ENCODE measurements at places on chromosomes 3 and 15. TPM values are rescaled to one million over a fixed set of nuclear protein-coding genes. Genes with fewer than 3 reads are reported as not detected.

GRCh38 chr3:171944118-171945016 is 95.0 kb upstream of the FNDC3B start:
- DNase-seq: no peak

- DNase-seq: no peak
These were observed 121.7 kb upstream of the GOLGA6L4 start for GRCh38 chr15:84113919-84114318.

DNA sequence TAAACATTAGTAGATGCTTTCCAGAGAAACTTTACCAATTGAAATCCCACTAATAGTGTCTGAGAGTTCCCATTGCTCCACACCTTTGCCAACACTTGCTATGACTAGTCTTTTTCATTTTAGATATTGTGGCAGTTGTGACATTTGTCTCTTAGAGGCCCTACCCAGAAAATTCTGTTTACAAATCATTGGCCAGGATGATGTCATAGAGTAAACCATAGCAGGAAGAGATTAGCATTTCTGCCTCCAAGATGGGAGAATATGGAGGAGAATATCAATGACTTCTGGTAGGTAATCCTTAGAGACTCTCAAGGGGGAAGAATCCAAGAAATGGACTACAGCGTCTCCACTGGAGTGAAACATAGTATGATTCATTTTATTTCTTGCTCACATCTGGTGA is 291.0 kb upstream of the CNTN3 start:
- DNase-seq: no peak

- no peak for DNase-seq
These were observed 142.7 kb upstream of the TMCO5A start for GRCh38 chr15:37791693-37792092.

- DNase-seq: no peak
These were observed 54.4 kb upstream of the LRRN1 start for GRCh38 chr3:3744826-3745225.

DNA sequence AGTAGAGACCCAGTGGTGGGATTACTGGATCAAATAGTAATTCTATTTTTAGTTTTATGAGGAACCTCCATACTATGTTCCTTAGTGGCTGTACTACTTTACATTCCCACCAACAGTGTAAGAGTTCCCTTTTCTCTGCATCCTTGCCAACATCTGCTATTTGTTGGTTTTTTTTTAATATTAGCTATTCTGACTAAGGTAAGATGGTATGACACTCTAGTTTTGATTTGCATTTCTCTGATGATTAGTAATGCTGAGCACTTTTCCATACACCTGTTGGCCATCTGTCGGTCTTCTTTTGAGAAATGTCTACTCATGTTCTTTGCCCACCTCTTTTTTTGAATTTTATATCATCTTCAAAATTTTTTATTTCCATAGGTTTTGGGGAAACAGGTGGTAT is 34.2 kb upstream of the RAP2B start:
- no peak for DNase-seq

- DNase-seq: no peak
These were observed 14.0 kb downstream of the MEGF11 start for GRCh38 chr15:66239514-66239913.

DNA sequence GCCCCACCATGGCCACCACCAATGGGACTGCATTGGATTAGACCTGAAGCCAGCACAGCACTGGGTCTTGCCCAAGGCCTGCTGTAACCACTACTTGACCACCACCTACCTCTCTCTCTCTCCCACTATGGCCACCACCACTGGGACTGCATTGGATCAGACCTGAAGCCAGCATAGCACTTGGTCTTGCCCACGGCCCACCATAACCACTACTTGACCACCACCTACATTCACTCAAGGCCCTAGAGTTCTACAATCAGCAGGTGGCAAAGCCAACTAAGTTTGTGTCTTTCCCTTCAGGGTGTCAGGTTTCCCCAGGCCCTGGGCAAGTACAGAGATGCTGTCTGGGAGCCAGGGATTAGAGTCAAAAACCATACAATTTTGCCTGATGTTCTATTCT is 57.6 kb downstream of the ESYT3 start:
- no peak for DNase-seq

DNA sequence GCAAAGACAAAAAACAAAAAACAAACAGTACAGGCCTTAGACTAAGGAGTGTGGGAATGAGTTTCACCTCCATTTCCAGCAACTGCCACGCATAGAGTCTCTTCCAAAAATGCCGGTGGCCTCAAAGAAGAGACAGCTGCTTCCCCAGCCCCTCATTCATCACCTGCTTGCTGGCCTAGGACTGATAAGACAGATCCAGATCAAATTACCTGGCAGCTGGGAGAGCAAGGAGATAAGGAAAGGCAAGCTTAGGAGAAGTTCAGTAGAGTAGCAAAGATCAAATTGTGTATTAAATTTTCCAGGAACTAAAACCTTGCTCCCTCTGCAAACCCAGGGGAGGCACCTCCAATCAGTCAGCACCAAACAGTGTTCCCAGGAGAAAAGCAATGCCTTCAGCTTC is 325.8 kb upstream of the CTNNB1 start:
- DNase-seq: no peak

DNA sequence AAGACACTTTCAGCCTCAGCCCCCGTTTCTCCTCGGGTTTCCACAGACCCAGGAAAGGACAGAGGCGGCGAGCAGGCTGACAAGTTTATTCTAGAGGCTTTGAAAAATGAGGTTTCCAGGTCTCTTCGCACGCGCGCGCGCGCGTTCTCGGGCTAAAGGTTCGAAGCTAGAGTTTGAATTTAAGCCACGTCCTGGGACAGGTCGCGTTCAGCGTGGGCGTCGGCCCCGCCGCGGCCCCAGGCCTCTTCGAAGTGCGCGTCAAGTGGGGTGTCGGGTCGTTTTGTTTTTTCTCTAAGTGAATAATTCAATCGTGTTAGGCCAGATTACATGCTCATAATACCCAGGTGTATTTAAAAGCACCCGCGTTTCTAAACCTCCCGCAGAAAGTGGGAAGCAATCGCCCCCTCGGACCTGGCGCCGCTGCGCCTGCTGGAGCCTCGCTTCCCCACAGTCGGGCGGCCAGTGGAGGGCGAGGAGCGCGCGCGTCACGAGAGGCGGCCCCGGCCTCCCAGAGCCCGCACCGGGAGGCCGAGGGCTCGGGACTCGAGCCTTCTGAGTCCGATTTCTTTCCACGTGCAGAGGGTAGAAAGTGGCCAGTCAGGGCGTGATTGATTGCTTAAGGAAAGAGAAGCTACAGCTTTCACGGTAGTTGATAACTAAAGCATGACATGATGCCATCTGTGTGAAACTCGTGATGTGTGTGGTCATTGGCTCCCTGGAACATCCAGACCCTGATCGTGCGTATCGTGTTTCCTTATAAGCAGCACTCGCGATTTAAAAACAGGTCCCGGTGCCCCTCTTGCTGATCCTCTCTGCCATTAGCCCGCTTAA is 15.8 kb upstream of the SOX2 start:
- DNase-seq: peak; percentile 55

GRCh38 chr3:63751459-63751858 is 67.6 kb upstream of the C3orf49 start:
- DNase-seq: no peak

DNA sequence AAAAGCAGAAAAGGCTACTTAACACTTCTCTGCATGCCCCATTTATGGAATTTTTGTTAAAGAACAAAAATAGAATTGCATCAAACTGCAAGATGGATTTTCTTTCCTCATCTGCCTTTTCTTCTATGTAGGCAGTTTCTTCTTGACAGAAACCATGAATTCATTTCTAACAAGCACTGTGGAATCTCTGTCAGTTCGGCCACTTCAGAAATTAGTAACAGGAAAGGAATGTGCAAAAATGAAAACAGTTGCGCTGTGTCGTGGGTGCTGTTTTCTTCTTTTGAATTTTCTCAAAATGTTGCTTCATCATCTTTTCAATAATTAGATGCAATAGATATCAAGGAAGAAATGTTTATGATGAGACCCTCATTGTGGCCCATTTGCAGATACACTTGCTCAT is 151.6 kb downstream of the FOXB1 start:
- DNase-seq: no peak

- DNase-seq: peak; percentile 90
These were observed 783 bp downstream of the RNF168 start for GRCh38 chr3:196502775-196503195.

- DNase-seq: no peak
These were observed 14.8 kb downstream of the ZIC1 start for GRCh38 chr3:147423798-147424580.

- no peak for DNase-seq
These were observed 8.9 kb downstream of the GORASP1 start for GRCh38 chr3:39098473-39099000.

- no peak for DNase-seq
These were observed 87.6 kb downstream of the PDCD6IP start for GRCh38 chr3:33886015-33886414.

DNA sequence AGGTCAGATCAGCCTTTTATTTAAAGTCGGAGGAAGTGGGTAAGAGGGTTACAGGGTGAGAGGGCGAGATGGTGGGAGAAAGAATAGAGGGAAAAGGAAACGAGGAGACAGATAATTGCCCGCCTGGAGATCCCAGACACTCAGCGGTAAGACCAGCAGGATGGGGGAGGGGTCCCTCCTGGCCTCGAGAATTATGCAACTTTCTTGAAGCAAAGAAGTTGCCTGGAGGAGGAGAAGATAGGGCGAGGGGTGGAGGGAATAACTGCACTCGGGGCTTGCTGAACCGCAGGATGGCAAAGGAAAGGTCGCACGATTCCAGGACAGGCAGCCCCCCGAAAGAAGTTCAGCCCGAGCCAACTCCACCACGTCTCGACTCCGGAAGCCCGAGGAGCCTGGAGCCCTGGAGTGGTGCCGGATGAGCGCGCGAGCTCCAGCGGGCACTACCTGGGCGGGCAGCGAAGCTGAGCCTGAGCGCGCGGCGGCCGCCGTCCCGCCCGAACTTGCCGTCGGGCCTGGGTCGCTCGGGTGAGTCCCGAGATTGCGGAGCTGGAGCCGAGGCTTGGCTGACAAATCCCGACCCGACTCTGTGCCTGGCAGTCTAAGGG is 402 bp downstream of the WWTR1 start:
- DNase-seq: no peak

DNA sequence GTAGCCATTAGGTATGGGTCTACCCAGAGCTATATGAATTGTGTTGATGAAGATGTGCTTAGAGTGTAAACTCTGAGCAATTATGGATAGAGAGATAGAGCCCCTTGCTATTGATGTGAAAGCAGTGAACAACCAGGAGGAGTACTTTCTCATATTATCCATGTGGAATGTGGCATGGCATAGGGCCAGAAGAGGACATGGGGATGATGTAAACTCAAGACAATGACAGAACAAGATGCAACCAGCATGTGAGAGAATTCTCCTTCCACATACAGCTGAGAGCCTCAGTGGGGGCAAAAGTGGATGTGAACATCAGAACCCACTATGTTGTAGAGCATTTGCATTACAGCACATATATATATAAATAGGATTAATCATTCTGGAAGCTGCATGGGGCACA is 36.4 kb upstream of the BNC1 start:
- DNase-seq: no peak

DNA sequence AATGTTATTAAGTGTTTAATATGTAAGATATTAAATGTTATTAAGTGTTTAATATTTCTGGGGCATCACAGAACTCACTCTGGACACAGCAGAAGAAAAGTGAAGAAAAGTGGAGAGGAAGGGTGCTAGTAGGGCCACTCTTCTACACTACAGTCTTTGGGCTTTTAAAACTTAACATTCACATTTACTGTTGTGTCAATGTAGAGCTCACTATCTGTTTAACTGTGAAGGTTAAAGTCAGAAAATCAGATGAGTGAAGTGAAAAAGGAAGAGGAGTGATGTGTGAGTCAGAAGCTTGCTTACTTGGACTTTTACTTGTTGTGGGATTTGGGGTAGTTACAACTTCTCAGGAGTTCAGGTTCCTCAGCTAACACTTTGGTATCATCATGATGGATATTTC is 145.3 kb upstream of the DNAJC19 start:
- DNase-seq: no peak

DNA sequence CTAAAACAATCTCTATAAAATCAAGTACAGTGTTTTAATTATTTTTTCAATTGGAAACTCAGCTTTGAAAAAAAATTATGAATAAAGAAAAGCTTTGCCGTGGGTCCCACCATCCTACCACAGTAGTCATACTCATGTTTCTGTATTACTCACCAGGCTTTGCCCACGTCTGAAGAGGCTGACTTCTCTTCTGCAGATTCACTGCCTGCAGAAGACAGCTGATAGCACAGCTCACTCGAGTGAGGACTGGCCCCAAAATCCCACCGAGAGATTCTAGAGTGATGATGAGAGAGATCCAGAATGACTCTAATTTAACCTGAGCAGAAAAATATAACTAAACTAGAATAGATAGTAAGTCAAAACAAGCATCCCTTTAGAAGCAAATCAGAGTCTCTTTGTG is 11.9 kb downstream of the C2CD4B start:
- DNase-seq: no peak

- DNase-seq: no peak
These were observed 431.2 kb upstream of the THBS1 start for GRCh38 chr15:39149636-39150150.

DNA sequence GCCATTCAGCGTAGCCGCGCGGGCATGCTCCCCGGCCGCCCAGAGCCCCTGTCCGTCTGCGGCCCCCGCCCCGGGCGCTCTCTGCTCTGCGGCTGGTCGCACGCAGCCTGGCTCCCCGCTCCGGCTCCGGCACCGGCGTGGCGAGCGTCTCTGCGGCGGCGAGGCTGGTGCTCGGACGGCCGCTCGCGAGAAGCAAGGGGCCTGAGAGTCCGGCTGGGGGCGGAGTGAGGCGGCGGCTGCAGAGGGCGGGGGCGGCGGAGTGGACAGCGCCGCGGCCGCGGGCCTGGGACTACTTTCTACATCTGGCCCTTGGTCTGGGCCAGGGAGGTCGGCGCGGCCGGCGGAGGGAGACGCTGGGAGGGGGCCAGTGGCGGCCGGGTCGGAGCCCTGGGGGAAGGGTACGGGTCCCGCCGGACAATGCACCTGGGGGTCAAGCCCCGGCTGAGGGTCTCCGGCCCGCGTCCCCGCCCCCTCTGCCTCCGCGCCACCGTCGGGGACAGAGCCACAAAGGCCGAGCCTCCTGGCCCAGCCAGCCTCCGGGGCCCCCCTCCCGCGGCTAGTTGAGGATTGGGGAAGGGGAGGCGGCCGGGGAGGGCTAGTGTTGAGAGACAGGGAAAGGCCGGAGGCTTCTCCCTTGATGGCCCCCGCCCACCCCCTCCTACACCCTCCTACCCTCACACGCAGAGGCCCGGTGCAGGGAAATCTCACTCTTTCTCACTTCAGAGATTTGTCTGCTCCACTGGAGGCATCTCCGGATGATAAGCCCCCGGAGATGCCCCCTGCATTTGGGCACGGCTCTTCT is at the start of gene PRTG:
Gene PRTG (minus strand): TSS at position 226 of the 802 bp plus-strand sequence. CDS start 221 bp downstream, at position 5.
- DNase-seq: no peak

- no peak for DNase-seq
These were observed 60.1 kb upstream of the ACTC1 start for GRCh38 chr15:34855413-34855812.

GRCh38 chr15:59556380-59556779 is 55.2 kb upstream of the GCNT3 start:
- no peak for DNase-seq

Gene CPNE9
- total RNA-seq: 0.17 TPM

Gene PLA2G4B
- total RNA-seq: 8.5 TPM

Gene AMT
- 2.6 TPM for total RNA-seq

Gene GOLGA8O
- 2.2 TPM for total RNA-seq

Gene ZWILCH
- total RNA-seq: 41.1 TPM

Gene LRRC28
- 16.7 TPM for total RNA-seq

Gene RABL3
- 29.3 TPM for total RNA-seq

Gene CMC1
- total RNA-seq: 21.3 TPM

Gene DUOX1
- total RNA-seq: 0.02 TPM

Gene TNNC1
- total RNA-seq: 1.5 TPM

Gene CKMT1B
- 0.66 TPM for total RNA-seq

Gene COX5A
- total RNA-seq: 317 TPM

Gene DGKG
- total RNA-seq: 0.14 TPM

Gene HESX1
- 0.63 TPM for total RNA-seq

Gene RETNLB
- not detected for total RNA-seq

All from activated CD4-positive, alpha-beta T cell treated with anti-CD3 and anti-CD28 coated beads, Interleukin-2, amount 10 ng/mL, durations not matched to agents 24 days and 14 days (primary cell).